ENCODE measurements at places on chromosomes 12 and 14. TPM values are rescaled to one million over a fixed set of nuclear protein-coding genes. Genes with fewer than 3 reads are reported as not detected.

Gene MGST1
- 125 TPM for total RNA-seq

Gene CELA1
- not detected for total RNA-seq

Gene SYNDIG1L
- not detected for total RNA-seq

Gene B4GALNT1
- 0.25 TPM for total RNA-seq

Gene TOMM20L
- total RNA-seq, result not detected

Gene TMEM52B
- total RNA-seq, result not detected

Gene PTHLH
- 301 TPM for total RNA-seq

DNA sequence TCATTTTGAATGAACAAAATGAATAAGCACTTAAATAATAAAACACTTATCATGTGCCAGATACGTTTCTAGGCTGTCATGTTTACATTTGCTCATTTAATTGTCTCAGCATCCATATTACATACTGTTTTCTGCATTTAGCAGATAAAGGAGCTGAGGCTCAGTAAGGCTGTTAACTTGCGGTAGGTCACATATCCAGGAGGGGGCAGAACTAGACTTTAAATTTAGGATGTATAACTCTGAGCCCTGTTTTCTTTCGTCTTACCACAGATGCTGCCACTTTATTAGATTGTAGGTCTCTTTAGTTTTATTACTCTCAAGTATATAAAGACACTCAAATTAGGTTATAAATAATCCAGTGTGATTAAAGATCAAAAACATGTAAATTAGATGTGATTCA lies 17.7 kb downstream of the IRAK4 start:
- no peak for DNase-seq

DNA sequence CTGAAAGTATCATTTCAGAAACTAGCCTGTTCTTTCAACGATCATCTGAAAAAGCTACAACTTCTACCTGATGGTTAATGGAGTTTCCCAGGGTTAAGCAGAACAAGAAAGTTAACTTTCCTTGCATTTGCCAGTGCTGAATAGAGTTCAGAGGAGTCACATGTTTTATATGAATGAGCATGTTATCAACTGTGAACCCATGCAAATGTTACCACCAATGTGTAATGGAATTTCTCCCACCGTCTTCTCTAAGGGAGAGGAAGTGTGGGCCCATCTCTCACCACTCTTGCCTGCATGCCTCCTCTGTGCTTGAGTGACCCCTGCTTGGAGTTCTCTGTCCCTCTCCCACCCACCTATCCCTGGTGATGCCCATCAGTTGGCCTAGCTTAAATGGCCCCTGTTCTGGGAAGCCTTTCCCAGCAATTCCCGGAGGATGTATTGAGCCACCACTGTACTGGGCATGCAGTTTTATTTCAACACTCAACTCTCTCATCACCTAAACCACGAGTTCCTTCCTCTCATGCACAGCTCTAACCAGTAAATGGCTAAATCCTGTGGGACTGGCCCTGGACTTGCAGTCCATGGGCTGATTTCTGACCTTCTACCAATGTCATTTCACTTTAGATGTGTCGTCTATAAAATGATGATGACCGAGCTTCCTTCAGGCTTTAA lies 159.8 kb downstream of the RPAP3 start:
- DNase-seq, result no peak

DNA sequence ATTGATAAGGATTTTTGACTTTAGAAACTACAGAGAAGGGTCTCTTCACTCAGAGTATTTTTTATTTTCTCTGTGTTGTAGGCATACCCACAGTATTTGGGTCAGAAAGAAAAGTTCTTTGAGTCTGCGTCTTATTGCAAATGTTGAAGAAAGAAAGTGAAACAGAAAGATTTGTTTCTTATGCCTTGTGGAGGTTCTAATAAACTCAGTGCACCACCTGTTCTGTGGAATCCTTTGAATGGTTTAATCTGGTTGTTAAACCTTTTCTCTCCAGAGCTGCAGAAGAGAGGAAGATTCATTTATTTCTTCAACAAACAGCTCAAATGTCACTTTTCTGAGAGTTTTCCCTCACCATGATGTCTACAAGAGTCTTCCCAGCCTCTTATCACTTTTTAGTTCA lies 146.6 kb upstream of the PLEKHG7 start:
- no peak for DNase-seq

- no peak for DNase-seq
Measured at GRCh38 chr14:24441904-24442239, 704 bp downstream of the SDR39U1 start.

- DNase-seq, result no peak
Measured at GRCh38 chr14:48686650-48687049, 899.5 kb downstream of the RPS29 start.

DNA sequence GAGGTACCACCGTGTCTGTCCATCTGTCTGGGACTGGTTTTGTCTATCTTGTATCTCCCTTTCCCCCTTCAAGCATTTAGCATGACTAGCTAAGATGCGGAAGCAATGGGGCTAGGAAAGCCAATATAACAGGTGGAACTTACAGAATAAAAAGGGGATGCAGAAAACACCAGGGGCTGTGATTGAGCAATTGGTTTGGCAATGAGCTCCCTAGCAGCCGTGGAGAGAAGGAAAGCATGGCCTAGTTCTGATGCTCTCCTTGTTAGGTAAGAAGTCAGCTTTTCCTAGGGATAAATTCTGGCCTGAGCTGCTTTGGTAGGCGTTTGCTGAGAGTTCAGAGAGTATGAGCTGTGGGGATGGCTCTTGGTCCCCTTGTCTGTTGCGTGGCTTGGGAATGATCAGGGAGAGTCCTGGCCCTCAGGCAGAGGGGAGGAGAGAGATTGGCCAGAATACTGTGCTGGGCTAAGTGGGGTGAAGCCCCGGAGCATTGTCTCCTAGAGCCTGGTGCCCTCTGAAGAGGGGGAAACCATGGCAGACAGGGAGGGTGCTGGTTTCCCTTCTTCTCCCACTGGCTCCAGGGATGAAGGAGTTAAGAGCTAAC lies 7.1 kb downstream of the SETD1B start:
- DNase-seq, result no peak

GRCh38 chr12:45918818-45919217 lies 71.6 kb downstream of the SCAF11 start:
- DNase-seq, result no peak

GRCh38 chr14:67068251-67068650 lies 121.0 kb upstream of the GARIN2 start:
- no peak for DNase-seq

GRCh38 chr12:116266168-116266601 lies 11.3 kb downstream of the MED13L start:
- peak; percentile 66 for DNase-seq

- no peak for DNase-seq
Measured at GRCh38 chr12:79982086-79983062, 47.5 kb upstream of the PPP1R12A start.

- DNase-seq, result no peak
Measured at GRCh38 chr12:30965613-30965985, 39.1 kb downstream of the TSPAN11 start.

- no peak for DNase-seq
Measured at GRCh38 chr14:95329941-95330340, 10.2 kb upstream of the CLMN start.

All from foreskin keratinocyte (primary cell).